NAMALWA (cell line): ENCODE measurements at places on chromosomes 4 and X.

DNA sequence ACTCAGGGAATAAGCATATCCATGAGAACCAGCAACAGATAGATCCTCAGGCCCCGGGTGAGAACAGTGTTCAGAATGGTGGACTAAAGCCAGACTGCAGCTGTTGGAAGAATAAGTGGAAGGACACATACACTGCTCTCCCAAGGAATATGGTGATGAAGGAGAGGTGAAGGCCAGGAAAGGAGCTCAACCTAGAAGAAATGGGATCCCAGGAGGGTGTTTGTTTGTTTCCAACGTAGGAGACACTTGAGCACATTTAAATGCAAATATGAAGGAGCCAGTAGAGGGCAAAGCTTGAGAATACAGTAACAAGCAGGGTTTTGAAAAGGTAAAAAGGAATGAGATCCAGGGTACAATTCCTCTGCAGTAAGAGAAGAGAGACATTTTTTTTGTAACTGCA is 42.4 kb upstream of the ATOH1 start:
- DNase-seq = no peak

DNA sequence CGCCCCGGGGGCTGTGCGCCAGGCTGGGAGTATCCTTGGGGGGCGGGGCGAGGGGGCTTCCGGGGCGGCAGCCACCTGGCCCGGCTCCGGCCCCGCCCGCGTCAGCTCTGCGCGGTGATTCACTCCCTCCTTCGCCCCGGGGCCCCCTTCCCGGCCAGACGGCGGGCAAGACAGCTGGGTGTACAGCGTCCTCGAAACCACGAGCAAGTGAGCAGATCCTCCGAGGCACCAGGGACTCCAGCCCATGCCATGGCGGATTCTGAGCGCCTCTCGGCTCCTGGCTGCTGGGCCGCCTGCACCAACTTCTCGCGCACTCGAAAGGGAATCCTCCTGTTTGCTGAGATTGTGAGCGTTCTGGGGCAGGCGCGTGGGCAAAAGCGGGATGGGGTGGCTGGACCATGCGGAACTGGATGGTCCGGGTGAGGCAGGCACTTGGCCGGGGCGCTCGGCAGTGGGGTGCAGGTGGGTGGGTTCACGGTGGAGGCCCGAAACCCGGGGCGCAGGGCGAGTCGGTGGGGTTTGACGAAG is at the start of gene PLP2:
TSS of gene PLP2 (plus strand) at position 147 of the 528 bp plus-strand sequence. CDS start at position 250, 103 bp downstream.
- peak; percentile 71 for DNase-seq

GRCh38 chr4:93313197-93313596 is 515.4 kb upstream of the ATOH1 start:
- DNase-seq = no peak

DNA sequence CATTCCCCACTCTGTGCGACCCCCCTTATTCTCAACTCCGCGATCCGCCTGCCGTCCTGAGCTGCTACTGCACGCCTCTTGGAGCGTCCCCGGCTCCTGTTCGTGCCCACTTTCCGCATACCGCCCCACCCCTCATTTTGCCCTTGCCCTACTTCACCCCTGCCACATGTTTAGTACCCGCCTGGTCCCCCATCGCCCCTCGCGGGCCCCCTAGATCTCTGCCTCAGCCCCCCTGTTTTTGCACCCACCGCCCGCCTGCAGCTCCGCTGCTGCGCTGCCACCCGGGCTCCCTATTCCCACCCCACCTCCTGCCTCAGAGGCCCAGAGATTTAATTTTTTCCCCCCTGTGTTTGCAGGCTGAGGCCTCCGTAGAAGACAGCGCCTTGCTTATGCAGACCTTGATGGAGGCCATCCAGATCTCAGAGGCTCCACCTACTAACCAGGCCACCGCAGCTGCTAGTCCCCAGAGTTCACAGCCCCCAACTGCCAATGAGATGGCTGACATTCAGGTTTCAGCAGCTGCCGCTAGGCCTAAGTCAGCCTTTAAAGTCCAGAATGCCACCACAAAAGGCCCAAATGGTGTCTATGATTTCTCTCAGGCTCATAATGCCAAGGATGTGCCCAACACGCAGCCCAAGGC is 1.4 kb downstream of the MAGED1 start:
- DNase-seq = peak; percentile 58

GRCh38 chrX:12583543-12583942 is 207.7 kb upstream of the PRPS2 start:
- DNase-seq = no peak

GRCh38 chr4:144355811-144356757 is 215.6 kb upstream of the GYPA start:
- peak; percentile 42 for DNase-seq

- DNase-seq = no peak
Measured at GRCh38 chr4:99383399-99383798, 30.9 kb upstream of the ADH1C start.

DNA sequence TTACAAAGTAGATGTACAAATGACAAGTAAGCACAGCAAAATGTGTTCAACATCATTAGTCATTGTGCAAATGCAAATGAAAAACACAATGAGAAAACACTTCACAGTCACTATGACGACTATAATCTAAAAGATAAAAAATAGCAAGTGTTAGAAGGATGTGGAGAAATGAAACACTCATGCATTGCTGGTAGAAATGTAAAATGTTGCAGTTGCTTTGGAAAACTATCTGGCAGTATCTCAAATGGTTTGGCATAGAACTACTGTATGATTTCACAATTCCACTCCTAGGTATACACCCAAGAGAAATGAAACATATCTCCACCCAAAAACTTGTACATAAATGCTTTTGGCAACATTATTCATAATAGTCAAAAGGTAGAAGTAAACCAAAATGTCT is 459.7 kb upstream of the TRAM1L1 start:
- no peak for DNase-seq

- no peak for DNase-seq
Measured at GRCh38 chr4:17258106-17258505, 253.8 kb downstream of the QDPR start.

GRCh38 chr4:167867191-167867590 is 225.1 kb upstream of the ANXA10 start:
- no peak for DNase-seq

DNA sequence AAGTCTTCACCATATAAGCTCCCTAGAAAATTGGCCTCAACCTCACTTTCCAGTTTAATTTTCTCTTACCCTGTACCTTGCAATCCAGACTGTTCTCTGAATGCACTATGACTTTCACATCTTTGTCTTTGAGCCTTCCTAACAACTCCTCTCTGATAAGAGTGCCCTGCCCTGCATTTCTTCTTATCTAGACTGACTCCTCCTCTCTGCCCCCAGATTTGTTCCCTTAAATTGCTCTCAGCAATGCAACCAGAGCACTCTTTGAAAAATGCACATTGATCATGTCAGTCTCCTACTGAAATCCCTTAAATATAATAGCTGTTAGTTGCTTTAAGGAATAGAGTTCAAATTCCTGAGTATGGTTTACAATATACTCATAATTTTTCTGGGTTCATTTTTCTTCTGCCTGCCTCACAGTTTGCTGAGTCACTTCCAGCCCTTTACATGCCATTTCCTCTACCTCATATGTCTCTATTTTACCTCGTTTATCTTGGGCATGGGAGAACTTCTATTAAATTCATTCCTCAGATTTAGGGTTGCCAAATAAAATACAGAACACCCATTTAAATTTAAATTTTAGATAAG is 582.7 kb upstream of the AADAT start:
- DNase-seq = no peak

DNA sequence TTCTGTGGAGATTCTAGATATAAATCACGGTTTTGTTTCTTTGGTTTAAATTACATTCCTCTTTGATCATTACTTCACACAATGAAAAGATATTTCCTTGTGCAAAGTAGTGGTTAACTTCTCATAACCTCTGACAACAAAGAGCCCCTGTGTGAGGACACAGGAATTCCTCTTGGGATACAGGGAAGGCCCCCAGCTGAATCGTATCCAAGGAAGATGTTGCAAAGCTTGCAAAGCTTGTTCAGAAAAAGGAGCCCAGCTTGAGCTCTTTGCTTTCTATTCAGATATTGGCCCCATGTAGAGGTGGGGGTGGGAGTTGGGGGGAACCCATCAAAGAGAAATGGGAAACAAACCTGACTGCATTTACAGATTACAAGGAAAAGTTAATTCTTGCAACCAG is 145.7 kb downstream of the RELL1 start:
- DNase-seq = no peak

- peak; percentile 63 for DNase-seq
Measured at GRCh38 chr4:133154725-133155124, 5.6 kb downstream of the PCDH10 start.

DNA sequence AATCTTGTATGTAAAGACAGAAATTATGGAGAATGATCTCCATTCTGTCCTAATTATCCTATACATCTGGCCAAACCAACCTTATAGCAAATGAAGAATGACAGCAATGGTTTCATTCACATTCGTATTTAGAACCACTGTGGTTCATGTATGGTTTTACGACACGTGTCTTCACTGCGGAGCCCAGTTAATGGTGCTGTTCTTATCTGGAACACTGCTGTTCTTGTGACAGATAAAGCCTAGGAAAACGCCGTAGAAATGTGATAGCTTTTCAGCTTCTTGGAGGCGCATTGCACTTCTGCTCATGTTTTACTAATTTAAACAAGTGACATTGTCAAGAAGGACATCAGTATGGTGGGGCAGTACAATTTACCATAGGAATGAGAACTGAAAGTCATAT is 2266.4 kb upstream of the TENM3 start:
- DNase-seq = no peak

DNA sequence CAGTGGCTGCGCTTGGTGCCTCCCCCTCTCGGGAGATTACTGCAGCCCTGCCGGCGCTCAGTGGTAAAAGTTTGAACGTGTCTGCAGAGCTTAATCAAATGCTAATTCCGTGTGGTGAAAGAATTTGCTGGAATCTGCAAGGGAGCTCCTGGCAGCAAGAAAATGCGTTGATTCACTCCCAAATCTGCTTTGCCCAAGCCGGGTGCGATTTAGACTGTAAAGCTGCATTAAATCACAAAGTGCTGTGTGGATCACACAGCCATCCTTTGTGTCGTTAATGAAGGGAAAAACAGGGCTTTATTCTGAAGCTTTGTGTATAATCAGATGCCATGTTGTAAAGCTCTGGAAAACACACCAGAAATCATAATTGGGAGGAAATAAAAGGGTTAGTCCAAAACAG is 444.1 kb downstream of the BCOR start:
- DNase-seq = no peak

DNA sequence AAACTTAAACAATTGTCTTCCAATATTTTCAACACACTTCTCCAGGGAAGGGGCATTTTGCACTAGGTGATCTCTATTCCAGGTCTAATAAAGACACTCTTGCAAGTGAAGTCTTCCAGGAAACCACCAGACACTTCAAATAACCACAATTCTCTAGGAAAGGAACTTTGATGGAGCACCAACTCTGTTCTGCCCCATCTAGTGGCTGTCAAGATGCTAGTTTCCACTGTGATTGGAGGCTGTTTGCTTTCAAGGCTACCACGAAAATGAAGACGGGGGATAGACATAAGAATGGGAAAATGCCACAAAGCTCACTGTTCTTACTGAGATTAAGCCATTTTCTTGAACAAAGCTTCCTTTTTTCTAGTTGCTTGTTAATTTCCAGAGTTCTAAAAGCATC is 100.6 kb upstream of the F9 start:
- DNase-seq = peak; percentile 0

GRCh38 chrX:131392666-131393065 is 103.6 kb upstream of the IGSF1 start:
- no peak for DNase-seq

DNA sequence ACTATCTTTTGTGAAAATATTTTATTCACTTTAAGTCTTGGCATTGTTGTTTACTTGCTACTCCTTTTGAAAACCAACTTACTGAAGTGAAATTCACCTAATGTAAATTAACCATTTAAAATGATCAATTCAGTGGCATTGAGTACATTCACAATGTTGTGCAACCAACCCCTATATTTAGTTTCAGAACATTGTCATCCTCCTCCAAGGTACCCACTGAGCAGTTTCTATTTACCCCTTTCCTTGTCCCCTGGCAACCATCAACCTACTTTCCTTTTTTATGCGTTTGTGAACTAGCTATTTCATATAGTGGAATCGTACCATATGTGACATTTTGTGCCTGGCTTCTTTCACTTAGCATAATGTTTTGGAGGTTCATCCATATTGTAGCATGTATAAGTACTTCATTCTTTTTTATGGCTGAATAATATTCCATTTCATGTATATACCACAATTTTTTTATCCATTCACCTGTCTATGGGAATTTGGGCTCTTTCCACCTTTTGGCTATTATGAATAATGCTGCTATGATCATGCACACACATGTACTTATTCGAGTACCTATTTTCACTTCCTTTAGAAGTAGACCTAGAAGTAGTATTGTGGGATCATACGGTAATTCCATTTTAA is 85.0 kb downstream of the WWC2 start:
- DNase-seq = no peak

DNA sequence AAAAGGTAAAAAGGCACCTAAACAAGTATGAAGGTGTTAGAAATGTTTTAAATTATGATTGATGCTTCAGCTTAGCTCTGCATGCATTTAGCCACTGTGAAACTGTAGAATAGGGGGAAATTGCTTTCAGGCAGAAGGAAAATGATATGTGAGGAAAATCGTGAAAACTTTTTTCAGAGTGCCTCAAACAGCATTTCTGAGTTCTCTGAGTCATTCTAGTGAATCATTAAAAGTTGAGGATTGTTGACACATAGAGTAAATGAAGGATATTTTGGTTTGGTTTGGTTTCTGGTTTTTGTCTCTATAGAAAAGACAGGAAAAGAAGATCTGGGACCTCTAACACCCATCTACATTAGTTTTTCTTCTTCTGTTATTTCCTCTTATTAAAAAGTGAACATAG is 332.5 kb upstream of the TRAM1L1 start:
- DNase-seq = no peak

GRCh38 chr4:4418676-4419390 is 31.9 kb downstream of the NSG1 start:
- DNase-seq = no peak

GRCh38 chr4:149765630-149766029 is 50.0 kb downstream of the IQCM start:
- DNase-seq = no peak

DNA sequence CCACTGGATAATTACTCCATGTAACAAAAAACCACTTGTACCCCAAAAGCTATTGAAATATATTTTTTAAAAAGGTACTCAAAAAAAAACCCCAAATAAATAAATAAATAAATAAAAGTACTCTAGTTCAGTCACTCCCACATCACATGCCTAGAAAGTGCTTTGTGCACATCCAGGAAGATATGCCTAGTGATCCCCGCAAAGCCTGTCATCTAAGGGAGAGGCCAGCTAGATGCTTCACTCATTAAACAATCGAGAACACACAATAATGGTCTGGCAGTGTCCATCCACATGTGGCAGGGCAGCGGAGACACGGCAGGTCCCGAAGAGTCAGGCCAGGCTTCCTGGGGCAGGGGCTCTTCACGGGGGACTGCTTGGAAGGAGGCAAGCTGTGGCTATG is 47.6 kb downstream of the RAB33B start:
- DNase-seq = no peak

GRCh38 chrX:47563801-47564315 is 2.9 kb downstream of the ARAF start:
- no peak for DNase-seq

DNA sequence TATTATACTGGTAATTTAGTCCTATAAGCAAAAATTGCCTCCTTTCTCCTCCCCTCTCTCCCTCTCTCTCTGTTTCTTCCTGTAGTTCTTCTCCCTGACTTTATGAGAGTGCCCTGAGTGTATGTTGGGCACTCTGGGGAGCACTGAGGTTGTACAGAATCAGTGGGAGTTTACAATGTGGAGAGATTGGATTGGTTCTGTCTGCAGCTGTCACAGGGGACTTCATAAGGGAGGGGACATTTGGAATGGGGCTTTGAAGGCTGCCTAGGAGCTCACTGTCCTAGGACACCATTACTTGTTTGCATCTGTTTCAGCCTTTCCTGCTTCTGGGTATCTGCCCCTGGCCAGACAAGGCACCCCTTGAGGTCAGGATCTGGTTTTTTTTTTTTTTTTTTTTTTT is 22.9 kb downstream of the SH3TC1 start:
- DNase-seq = no peak
